ENCODE measurements at places on chromosomes 3 and 15.

- no peak for DNase-seq
Observed at GRCh38 chr3:37291275-37291700, 116.9 kb upstream of the LRRFIP2 start.

DNA sequence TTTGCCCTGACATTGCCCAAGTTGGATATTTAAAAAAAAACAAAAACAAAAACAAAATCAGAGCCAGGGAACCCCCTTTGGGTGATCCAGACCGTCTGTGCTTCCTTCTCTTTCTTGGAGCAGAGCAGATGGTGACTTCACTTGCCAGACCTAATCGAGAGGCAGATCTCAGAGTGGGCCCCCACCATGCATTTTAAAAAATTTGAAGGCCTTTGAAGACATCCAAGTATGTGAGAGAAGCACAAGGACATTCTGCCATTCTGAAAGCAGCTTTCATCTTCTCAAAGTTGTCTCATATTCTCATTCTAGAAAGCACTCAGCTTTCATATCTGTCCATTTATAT, 93.3 kb downstream of the SV2B start:
- no peak for DNase-seq

DNA sequence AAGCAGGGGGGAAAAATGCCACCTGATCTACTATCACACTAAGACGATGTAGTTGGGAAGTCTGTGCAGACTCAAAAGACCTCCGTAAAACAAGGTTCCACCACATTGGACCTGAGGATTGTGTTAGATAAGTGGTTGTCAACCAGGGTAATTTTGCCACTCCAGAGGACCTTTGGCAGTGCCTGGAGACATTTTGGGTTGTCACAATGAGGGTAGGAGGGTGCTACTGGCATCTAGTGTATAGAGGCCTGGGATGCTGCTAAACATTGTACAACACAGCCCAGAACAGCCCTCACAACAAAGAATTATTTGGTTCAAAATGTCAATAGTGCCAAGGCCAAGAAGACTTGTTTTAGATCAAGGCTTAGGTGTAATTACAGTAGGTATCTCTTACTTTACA, 14.6 kb upstream of the ZBED2 start:
- no peak for DNase-seq

DNA sequence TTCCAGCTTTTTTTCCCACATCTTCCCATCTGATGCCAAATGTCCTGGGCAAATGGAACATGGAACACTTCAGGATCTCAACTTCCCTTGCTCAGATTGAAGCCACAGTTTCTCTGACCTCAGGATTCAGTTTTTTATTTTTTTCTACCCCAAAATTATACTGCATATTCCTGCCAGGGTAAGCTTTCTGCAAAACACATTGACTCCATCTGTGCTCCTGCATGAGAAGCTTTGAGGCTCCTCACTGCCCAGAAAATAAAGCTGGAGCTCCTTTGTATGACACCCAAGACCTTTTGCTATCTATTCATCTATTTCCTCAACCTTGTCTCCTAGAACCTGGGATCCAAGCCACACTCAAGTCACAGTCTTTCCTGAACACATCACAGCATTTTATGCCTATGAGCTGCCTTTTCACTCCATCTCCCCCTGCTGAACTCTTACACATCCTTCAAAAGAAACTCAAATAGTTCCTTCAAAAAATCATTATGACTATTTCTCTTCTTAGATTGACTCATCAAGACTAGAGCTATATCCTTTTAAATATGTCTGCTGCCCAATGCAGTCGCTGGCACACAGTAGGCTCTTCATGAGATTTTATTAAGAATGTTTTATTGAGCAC, 57.4 kb upstream of the PSMD6 start:
- DNase-seq, result no peak

GRCh38 chr15:24945711-24946110, 9.1 kb upstream of the SNRPN start:
- DNase-seq, result no peak

- peak; percentile 51 for DNase-seq
Observed at GRCh38 chr3:38989917-38990510, 61.7 kb downstream of the SCN11A start.

GRCh38 chr15:84748274-84749110, at the start of gene ZNF592:
ZNF592 (plus strand) TSS chr15:84748592; CDS start chr15:84782676, 34,084 bp downstream.
- peak; percentile 84 for DNase-seq

DNA sequence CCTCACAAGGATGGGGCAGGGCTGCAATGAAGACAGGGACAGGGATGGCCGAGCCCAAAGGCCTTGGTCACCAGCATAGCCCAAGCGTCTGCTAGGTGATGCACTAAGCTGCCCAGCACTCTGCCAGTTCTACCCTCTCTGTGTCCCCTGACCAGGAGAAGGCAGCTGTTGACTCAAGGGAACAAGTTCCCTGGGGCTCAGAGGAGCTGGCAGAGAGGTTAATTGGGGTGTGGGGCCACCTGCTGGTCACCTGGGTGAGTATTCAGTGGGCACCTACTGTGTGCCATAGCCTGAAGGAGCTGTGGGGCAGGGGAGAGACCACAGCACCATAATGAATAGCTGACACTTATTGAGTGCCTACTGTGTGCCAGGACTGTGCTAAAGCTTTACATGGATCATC, 22.0 kb upstream of the DOCK3 start:
- no peak for DNase-seq

- DNase-seq, result no peak
Observed at GRCh38 chr3:130925628-130926027, 31.7 kb downstream of the ATP2C1 start.

DNA sequence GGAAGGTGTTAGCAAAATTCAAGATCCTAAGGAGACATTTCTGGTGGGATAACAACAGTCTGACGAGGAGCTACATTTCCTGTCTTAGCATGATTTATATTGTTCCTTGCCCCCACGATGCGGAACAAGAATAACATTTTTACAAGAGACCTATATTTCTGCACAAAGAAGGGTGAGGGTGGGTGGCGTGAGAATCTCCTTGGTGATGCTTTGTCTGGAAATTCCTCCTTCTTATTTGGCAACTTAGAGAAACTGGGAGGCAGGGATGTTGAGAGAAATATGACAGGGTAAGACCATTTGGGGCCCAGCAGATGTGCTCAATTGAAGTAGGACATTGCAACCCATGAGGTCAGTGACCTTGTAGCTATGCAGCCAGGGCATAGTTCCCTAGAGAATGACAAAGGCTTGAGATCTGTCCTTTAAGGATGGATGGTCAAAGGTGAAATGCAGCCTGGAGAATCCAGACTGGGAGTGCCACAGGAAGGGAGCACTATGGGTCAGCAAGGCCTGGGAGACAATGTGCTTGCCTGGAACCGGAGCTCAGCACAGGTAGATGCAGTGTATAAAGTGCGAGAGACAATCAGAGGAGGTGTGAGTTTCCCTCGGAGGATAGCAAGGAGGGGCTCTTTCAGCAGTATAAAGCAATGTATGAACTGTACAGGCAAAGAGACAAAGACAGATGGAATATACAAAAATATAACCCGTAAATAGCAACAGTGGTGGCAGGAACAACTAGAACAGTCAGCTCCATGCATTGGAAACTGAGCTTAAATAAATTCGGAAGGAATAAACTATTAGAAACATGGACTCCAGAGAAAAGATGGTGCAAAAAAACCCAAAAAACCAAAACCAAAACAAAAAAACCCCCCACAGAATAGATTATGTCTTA, 317.6 kb upstream of the TBL1XR1 start:
- peak; percentile 44 for DNase-seq

GRCh38 chr3:11510001-11510340, 133.7 kb downstream of the VGLL4 start:
- no peak for DNase-seq

- peak; percentile 50 for DNase-seq
Observed at GRCh38 chr3:53628536-53629401, 134.4 kb downstream of the CACNA1D start.

- DNase-seq, result no peak
Observed at GRCh38 chr3:7663771-7664170, 802.9 kb downstream of the GRM7 start.

DNA sequence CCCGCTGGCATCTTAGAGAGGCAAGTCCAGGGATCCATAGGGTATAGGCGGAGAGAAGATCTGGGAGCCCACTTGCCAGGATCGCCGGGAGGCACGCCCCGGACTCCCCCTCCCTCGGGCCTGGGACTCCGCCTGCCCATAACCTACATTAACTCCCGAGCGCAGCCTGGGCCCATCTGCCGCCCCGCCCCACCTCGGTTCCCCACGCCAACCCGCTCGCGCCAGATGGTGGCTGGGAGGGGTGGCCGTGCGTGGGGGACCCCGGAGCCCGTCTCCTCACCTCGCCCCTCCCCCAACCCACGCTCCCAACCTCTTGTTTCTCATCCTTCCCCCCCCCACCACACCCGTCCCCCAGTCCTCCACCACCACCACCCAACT, 1.7 kb upstream of the DLL4 start:
- peak; percentile 65 for DNase-seq

GRCh38 chr3:169812332-169813235, at the start of the genes LRRC34 and LRRIQ4:
LRRC34 (minus strand) TSS chr3:169812904; CDS start chr3:169812548, 356 bp downstream.
LRRIQ4 (plus strand) TSS chr3:169812870; CDS start chr3:169821922, 9,052 bp downstream.
- peak; percentile 92 for DNase-seq

DNA sequence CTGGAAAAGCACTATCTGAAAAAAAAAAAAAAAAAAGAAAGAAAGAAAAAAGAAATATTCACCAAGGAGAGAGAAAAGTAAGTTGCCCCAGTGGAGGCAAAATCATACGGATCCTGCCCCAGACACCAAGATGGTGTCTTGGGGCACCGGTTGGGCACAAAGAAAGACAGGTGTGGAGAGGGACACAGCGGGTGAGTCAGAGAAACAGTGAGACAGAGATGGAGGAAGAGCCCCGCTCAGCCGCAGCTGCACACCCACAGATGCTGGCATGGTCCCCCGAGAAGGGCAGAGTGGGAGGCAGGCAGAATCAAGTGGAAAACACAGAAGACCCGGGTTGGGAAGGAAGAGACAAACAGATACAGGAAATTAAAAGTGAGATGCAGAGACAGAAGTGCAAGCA, 129.7 kb upstream of the SMAD3 start:
- DNase-seq, result no peak

GRCh38 chr3:25289156-25289555, 138.9 kb upstream of the RARB start:
- no peak for DNase-seq

- no peak for DNase-seq
Observed at GRCh38 chr3:154885418-154885817, 194.7 kb upstream of the MME start.

DNA sequence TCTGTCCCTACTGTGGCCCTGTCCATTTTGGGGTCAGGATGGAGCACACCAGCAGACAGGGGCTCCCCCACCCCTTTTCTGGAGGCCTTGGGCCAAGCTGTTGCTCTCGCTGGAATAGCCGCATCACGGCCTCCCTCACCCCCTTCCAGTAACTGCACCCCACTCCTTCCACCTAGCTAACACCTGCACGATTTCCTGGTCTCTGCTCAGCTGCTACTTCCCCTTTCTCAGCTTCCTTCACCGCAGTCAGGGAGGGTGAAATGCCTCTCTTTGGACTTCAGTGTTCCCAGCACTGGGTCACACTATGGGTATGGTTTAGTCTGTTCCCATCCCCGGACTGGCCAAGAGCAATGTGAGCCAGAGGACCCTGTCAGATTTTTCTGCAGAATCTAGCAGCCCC, 400.2 kb downstream of the MCTP2 start:
- no peak for DNase-seq

DNA sequence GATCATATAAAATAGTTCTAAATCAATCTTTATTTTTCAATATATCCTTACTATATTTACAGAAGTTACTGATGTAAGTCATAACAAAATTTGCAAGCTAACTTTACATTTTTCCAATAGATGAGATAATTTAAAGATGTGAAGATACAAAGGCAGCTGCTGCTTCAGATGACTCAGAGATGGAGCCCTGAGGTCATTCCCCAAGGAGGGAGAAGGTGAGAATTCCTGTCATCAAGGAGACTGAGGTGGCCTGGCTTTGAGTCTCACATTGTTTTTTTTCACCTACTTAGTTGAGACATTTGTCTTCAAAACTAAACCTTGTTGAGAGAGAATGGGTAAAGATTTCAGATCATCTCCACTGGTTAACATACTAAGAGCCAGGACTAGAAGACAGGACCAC, 3.9 kb upstream of the SAMD7 start:
- DNase-seq, result no peak

DNA sequence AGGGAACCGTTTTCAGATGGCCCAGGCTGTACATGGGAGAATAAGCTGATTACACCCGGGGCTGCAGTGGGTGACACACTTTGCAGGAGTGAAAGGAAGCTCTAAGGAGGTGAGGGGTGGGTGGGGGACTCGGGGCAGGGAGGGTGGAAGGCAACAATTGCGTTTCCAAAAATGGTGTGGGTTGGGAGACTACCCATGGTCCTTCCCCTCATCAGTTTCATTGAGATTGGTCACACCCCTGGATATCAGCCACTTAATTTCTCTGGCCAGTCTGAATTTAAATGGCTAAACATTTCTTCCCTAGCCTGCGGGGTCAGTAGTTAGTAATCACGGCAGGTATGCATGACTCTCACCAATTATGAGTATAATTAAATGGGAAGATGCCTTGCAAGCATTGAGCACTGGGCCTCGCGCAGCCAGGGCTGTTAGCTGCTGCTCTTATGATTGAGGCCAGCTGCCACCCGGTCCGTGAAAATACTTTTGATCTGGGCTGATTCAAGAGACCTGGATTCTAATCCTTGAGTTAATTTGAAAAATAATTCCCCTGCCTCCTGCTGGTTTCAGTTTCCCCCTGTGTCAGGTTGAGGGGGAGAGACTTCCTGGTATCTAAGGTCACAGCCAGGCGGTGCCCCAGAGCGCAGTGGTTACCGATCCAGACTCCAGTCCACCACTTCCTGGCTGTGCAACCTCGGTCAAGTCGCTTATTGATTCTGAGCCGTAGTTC, 23.3 kb downstream of the SLC6A6 start:
- peak; percentile 34 for DNase-seq

- DNase-seq, result no peak
Observed at GRCh38 chr3:10145685-10146084, 4.1 kb downstream of the VHL start.

- DNase-seq, result no peak
Observed at GRCh38 chr15:89725064-89725463, 26.0 kb downstream of the MESP1 start.

- DNase-seq, result peak; percentile 15
Observed at GRCh38 chr3:63471781-63472180, 180.7 kb upstream of the SNTN start.

DNA sequence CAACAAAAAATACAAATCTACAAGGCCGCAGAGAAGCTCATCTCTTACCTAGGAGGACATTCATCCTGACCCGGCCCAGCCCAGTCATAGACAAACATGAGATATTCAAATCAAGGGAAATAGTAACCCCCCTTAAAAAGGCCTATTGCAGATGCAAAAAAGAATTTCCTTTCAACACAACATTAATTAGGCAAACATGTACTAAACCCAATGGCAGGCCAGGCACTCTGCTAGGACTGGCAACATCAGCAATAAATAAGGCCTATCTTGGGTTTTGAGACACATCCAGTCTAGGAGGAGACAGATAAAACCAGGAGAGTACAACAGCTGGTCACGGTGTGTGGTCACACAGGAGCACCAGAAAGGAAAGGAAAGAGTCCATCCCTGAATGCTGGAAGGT, 61.4 kb downstream of the ADCY5 start:
- DNase-seq, result no peak

GRCh38 chr3:167851171-167851570, 115.7 kb downstream of the SERPINI1 start:
- no peak for DNase-seq

- DNase-seq, result no peak
Observed at GRCh38 chr15:39315206-39315850, 265.6 kb upstream of the THBS1 start.

GRCh38 chr15:25597571-25597970, 158.7 kb upstream of the UBE3A start:
- DNase-seq, result no peak

GRCh38 chr3:38028621-38029361, 651 bp downstream of the PLCD1 start:
- peak; percentile 63 for DNase-seq
